ENCODE measurements at places on chromosomes 5 and 9.

- no peak for DNase-seq
Measured at GRCh38 chr9:133342570-133342969, 5.4 kb downstream of the MED22 start.

DNA sequence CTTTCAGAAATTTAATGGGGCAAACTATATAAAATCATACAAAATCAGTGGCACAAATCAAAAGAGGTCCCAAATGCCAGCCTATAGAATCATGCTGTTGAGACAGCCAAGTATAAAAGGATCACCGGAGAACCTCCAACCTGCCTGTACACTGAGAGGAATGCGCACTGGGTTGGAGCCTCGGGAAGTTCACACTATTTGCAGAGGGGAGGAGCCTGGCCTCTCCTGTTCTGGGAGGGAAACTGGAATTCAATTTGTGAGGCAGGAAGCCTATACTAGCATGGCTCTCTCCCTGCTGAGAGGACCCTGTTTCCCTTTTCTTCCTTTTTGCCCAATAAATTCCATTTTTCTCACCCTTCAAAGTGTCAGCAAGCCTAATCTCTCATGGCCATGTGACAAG, 406.0 kb downstream of the HINT1 start:
- no peak for DNase-seq

DNA sequence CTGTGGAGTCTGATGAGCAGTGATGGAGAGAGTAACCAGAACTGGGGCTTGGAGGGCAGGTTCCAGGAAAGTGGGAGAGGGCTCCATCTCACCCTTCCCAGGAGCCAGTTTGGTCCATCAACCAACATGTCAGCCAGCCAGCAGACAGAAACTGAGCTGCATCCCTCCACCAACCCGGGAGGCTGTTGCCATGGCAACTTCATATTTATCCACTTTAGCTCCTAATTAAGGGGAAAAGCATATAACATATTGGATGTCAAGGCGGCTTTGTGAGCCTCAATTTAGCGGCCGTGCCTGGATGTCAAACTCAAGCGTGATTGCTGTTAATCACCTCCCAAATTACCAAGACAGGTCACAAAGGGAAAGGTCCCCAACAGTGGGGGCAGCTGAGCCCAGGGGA, 81.5 kb upstream of the ARAP3 start:
- DNase-seq, result no peak

DNA sequence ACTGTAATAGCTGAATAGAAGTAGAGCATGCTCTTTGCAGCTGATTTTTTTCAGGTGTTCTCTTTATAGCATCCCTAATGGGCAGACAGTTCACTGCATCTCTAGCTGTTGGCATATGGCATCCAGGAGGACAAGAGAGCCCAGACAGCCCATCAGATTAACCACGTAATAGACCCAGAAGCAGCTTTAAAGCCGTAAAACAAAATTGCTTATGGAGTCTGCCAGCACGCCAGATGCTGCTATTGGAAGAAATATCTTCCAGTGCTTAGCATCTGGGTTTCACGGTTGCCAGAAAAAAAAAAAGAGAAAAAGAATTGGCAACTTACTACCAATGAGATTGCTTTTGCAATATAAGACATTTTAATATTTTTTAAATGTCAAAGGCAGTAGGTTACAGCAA, 869.4 kb upstream of the NUDT12 start:
- no peak for DNase-seq

DNA sequence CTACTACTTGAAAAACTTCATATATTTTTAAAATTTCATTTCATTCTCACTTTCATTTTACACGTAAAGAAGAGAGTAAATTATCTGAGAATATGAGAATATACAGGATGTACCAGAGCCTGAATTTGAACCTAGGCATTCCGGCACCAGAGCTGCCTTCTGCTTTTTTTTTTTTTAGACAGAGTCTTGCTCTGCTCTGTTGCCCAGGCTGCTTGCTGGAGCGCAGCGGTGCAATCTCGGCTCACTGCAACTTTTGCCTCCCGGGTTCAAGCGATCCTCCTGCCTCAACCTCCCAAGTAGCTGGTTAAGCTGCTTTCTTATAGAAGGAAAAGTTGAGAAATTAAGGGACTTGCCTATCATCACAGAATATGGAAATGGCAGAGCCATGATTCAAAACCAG, 540.1 kb downstream of the EBF1 start:
- DNase-seq, result no peak

Data from effector memory CD4-positive, alpha-beta T cell (primary cell).